ENCODE measurements at places on chromosomes 6 and 20.

DNA sequence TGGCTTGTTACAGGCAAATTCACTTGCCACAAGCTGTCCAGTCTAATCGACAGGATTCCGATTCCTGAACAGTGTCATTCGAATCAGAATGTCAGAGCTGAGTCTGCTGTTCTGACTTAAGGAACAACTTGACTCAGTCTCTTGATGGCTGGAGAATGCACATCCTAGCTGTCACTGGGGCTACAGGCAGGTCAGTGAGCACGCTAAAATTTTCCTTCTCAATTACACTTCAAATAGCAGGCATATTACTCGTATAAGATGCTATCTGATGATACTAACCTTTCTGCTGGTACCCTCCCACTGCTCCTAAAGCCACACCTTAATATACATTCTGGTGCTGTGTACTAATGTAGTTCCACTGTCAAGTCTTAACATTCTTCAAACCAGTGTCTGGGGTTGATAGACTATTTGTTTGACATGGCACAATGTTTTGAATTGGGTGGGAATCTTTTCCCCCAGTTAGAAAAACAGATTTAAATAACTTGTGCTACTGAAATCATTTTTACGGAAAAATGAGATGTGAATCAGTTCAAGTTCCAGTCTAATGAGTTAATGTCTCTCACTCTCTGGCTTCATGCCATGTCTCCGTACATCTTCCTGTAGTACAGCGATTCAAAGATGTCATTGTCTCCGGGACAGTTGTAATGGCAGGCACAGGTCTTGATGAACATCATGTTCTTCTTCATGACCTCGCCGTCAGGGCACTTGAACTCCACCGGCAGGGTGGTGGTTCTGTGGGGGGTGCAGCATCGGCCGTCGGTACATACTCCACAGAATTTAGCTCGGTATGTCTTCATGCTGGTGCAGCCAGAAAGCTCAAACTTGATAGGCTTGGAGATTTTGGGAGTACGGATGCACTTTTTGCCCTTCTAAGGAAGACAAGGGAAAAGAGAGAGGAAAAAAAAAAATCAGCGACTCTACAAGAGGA is 2.2 kb downstream of the CCN2 start:
- no peak for DNase-seq

- DNase-seq, result no peak
Observed at GRCh38 chr6:31577579-31577966, 2.2 kb downstream of the TNF start.

GRCh38 chr6:168988801-168989200 is 264.8 kb downstream of the THBS2 start:
- DNase-seq, result no peak

DNA sequence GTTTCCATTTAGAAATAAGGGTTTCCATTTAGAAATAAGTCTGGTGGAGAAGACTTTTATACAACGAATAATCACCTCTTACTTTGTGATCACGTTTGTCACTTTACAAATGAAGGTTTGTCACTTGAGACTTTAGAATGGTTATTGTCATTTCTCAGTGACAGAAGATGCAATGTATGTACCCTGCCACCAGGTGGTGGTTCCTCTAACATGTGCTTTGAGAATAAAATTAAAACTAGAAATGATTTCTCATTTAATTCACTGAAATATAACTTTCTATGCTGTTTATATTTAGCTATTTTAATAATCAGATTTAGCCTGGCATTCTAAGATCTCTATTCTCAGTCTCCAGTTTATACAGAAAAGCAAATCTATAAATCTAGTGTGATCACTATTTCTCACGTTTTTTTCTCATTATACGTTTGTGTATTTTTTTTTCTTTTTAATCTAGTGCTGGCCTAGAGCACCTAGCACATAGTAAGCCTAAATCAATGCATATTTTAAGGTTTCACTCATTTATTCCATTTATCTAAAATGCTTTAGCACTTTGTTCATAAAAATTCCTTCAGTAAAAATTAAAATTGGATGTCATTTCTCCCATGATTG is 57.4 kb upstream of the TFAP2D start:
- DNase-seq, result no peak

GRCh38 chr20:3371754-3372153 is 35.7 kb downstream of the DNAAF9 start:
- no peak for DNase-seq

DNA sequence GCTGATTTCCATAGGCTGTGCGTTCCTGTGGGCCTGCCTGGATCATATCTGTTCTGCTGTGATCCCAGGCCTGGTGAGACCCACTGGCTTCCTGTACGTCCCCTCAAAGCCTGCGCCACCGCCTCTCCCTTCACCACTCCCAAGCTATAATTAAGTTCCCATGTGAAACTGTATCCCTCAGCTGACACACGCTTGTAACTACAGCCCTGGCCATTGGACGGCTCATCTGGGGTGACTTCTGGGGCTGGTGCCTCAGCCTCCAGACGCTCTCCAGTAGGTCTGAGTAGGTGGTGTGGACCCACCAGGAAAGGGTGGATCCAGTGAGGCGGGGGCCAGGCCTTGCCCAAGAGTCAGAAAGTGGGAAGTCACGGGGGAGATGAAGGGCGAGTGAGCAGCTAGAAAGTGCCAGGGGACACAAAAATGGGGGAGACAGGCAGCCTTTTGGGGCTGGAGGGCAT is 21.0 kb downstream of the PPARD start:
- DNase-seq, result no peak

- no peak for DNase-seq
Observed at GRCh38 chr6:156794546-156795354, 17.6 kb downstream of the ARID1B start.

- DNase-seq, result no peak
Observed at GRCh38 chr20:19588732-19589131, 169.3 kb upstream of the RIN2 start.

DNA sequence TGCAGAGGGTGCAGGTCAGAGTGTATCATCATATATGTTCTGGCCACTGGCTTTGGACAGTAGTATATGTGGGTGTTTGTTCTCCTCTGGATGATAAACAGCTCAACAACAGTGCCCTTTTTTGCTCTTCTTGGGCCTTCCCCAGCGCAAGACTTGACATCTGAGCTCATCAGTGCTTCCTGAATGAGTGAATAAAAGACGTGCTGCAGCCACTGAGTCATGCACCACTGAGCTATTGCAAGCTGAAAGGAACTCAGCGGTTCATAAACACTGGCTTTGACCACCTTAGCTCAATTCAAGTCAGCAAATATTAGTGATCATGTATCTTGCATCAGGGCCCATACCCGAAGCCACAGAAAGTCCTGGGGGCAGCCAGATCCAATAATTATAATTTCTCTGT is 105.3 kb upstream of the KCNG1 start:
- no peak for DNase-seq

DNA sequence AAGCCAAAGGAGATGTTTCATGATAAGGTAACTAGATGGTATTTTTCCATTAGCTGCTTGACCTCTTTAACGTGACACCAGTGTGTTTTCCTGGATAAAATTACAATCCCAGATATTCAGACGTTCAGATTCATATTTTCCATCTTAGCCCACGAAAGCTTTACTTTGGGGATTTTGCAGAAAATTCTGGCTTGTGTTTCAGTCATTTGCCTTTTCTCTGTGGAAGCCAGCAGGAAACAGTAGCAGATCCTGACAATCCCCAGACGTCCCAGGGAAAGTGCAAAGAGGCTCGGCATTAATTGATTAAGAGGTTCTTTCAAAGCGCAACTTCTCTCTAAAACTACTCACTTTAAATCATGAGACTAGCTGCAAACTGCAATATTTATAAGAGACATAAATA is 243.6 kb downstream of the UST start:
- DNase-seq, result no peak

- DNase-seq, result no peak
Observed at GRCh38 chr20:63186528-63187316, 29.2 kb downstream of the YTHDF1 start.

DNA sequence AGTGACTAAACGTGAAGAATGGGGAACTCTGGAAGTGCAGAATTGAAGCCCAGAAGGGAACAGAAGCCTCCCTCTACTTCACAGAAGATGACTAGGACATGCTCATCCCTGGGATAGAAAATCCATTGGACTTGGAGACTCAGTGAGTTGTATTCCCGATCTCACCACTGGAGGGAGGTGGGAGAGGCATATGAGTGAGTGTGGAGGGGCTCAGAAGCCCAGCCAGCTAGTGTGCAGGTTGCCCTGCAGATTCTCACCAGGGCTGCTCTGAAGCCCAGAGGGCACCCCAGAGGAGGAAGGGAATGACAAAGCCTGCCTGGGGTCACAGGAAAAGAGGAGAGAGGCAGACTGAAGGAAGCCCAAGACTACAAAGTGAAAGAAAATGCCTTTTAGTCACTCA is 42.1 kb upstream of the HLA-E start:
- no peak for DNase-seq

DNA sequence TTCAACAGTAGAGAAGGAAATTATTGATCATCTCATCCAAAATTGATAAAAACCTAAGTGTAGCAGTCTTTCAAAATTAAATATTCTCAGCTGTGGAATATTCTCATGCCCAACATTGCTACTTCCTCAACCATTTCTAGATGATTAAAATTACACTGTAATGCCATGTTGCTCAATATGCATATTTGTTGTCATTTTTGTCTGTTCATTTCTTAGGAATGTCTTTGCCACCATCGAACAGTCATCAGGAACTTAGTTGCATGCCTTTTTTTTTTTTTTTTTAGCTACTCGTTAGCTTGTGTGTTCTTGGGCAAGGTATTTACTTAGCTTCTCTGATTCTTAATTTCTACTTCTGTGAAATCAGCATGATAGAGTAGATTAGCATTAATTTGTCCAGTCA is 188.6 kb downstream of the DTNBP1 start:
- no peak for DNase-seq

- DNase-seq, result no peak
Observed at GRCh38 chr6:132388291-132388690, 13.0 kb downstream of the MOXD1 start.

DNA sequence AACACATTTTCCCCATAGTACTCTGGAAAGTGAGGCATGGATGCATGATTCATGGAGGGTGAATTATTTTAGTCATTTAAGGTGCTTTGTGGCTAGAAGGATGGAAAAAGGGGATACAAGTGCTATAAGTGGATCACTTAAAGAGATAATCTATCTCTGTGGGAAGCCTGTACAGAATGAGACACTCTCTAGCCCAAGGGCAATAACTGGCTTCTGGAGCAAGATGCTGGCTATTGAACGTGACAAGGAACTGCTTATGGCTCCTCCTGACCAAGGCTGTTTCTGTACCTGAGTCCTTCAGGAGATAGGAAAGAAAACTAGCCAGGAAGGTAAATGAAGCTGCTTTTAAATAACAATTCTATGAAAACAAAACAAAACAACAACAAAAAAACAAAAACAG is 590.7 kb downstream of the EYS start:
- no peak for DNase-seq

GRCh38 chr20:55446301-55446700 is 559.0 kb downstream of the CBLN4 start:
- DNase-seq, result no peak

DNA sequence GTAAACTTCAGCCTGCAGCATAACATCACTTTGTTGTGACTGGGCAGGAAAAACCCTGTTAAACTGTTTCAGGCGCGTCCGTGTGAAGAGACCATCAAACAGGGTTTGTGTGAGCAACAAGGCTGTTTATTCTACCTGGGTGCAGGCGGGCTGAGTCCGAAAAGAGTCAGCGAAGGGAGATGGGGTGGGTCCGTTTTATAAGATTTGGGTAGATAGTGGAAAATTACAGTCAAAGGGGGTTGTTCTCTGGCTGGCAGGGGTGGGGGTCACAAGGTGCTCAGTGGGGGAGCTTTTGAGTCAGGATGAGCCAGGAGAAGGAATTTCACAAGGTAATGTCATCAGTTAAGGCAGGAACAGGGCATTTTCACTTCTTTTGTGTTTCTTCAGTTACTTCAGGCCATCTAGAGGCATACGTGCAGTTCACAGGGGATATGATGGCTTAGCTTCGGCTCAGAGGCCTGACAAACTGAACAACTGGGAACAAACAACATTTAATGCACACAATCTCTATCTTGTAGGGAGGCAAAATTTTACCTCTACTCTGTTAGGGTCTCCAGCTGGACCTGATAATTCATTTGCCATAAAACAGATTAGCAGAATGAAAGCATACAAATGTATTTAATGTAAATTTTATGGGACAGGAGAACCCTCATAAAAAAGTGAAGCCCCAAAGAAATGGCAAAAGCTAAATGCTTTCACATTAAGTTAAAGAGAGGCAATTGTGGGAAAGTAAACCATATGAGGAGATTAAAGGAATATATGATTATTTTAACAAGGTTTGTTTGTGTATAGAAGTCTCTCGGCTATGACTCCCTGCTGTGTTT is 58.3 kb upstream of the HFE start:
- DNase-seq, result no peak

DNA sequence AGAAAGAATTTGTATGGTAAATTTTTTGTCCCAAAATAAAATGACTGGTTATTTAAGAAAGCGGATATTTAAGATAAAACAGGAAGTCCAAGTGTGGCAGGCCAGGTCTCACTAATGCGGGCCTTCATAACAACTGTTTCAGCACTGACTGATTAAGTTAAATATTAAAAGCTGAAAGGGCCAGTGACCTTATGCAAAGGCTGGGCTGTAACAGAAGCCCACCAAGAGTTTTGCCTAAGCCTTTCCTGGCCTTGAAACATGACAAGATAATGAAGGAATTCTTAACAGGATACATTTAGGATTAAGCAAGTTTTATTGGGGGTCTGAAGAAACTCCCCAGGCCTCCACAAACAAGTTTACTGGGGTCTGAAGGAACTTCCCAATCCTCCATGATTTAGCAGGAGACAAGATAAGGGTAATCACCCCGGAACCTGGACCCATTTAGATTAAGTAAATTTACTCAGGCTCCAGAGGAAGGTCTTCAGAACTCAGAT is 36.3 kb downstream of the ZNF133 start:
- DNase-seq, result no peak

DNA sequence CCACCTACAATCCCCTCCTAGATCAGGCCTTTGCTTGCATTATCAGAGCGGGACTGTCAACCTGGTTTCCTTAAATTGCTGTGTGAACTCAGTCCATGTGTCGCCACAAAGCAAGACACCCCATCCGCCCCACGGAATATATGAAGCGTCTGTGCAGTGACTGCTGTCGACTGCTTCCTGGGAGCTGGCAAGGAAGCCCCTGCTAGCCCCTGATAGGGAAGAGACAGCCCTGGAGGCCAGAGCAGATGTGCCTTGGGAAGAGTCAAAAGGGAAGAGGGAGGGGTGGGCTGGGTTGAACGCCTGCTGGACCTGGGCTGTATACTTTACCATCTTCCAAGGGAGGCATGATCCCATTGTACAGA is 44.1 kb upstream of the APCDD1L start:
- no peak for DNase-seq

DNA sequence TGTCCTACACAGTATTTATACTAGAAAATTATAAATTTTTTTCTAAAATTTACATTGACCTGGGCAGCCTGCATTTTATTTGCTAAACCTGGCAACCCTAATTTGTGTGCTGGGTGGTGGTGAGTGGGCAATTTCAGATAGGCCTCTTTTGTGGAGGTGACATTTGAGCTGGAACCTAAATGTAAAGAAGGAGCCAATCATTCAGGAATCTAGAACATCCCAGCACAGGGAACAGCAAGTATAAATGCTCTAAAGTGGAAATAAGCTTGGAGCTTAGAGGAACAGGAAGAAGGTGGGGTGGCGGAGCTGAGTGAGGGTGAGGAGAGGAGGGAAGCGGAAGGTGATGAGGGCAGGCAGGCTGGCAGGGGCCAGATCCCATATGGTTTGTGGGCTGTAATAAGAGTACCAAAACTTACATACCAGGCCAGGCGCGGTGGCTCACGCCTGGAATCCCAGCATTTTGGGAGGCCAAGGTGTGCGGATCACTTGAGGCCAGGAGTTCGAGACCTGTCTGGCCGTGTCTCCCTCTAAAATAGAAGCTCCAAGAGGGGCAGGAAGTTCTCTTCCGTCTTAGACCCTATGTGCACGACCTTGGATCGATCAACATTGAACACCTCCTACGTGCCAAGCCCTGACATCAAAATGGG is 549 bp upstream of the CSE1L start:
- no peak for DNase-seq
